Hematopoietic multipotent progenitor cell (in vitro differentiated cells): ENCODE measurements at places on chromosomes 1 and 21. TPM values are rescaled to one million over a fixed set of nuclear protein-coding genes. Genes with fewer than 3 reads are reported as not detected.

TRABD2B gene
- not detected for total RNA-seq

CHI3L1 gene
- 0.81 TPM for total RNA-seq

BRINP3 gene
- under 0.01 TPM for total RNA-seq

LCA5L gene
- 0.27 TPM for total RNA-seq

KCNJ15 gene
- under 0.01 TPM for total RNA-seq

APCS gene
- total RNA-seq, result not detected

COL24A1 gene
- total RNA-seq, result 6.7 TPM

DNA sequence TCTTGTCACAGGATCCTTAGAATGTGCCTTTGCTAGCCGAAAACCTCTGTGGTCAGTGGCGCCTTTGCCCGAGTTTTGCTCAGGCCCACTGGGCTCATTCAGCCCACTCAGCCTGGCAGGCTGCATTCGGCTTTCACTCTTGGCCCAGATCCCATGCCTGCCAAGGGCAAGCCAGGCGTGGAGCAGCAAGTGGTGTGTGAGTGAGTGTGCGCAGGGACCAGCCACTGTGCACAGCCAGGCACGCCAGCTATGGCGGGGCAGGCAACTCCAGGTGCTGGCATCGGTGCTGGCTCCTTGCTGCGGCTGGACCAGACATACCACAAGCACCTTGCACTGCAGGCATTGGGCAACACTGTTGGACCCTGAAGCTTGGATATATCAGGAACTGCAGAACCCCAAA, 1145.1 kb upstream of the NCAM2 start:
- DNase-seq, result no peak

GRCh38 chr1:145999321-146000024, 3.1 kb upstream of the TXNIP start:
- no peak for DNase-seq

- DNase-seq, result no peak
These were observed 39.1 kb upstream of the CNN3 start for GRCh38 chr1:94966033-94966432.

- peak; percentile 72 for DNase-seq
These were observed 247.3 kb downstream of the LTN1 start for GRCh38 chr21:28745131-28746016.
